ENCODE measurements at places on chromosomes 5 and 9.

DNA sequence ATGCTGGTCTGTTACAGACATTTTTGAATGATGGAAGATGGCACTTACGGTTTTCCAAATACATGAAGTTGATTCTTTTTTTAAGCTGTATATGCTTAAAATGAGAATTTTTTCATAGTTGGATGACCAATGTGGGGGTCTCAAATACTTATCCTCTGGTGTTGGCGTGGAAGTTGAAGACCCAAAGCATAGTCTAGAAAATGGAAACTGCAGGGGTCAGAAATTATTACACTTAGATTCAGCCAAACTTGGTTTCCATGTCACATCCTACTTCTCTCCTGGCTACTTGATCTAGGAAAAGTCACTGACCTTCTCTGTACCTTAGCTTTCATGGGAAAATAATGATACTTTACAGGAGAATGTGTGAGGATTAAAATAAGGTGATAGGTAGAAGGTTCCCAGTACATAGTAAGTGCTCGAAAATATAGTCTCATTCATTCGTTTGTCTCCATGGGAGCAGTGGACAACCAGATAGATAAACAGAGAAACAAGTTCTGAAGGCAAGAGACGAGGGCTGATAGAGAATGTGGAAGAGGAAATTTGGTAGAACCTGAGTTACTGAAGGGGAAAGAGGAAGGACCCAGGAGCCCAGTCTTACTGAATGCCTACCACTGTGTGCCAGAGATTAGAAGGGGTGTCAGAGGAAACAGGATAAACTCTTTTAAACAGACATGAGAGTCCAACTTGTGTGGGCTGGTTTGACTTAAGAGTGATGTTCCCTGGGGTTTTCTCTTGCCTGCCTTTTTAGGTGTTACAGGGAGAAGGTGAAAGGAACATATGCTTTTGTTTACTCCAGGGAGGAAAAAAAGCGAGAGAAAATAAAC is 560.3 kb upstream of the KLF4 start:
- DNase-seq = no peak

DNA sequence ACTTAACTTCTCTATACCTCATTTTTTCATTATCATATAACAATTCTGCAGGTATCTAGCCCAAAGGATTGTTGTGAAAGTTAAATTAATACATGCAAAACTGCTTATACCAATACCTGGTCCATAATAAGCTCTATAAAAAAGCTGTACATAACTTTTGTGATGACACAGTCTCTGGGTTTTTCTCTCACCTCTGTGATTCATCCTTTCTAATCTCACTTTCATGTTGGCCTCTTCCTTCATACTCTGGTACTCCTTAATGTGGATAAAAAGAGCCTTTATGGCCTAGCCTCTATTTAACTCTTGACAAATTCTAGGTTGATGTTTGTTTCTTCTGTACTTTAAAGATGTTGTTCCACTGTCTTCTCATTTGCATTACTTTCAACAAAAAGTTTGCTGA is 162.9 kb upstream of the ACOT12 start:
- DNase-seq = no peak

DNA sequence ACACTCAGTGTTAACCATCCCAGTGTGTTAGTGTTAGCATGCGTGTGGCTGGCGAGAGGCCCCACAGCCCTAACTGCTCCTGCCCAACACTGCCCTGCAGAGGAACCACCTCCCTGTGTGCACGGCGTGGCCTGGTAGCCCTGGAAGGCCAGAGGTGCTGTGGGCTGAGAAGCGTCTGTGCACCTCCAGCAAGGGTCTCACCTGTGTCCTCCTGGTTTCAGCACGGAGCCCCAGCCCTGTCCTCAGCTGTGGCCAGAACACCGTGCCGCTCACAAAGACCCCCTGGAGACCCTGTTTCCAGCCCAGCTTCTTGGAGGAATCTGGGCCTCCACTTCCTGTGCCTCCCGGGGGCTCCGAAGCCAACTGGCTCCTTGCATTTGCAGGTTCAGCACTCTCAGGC is 56.1 kb upstream of the NRARP start:
- DNase-seq = no peak

DNA sequence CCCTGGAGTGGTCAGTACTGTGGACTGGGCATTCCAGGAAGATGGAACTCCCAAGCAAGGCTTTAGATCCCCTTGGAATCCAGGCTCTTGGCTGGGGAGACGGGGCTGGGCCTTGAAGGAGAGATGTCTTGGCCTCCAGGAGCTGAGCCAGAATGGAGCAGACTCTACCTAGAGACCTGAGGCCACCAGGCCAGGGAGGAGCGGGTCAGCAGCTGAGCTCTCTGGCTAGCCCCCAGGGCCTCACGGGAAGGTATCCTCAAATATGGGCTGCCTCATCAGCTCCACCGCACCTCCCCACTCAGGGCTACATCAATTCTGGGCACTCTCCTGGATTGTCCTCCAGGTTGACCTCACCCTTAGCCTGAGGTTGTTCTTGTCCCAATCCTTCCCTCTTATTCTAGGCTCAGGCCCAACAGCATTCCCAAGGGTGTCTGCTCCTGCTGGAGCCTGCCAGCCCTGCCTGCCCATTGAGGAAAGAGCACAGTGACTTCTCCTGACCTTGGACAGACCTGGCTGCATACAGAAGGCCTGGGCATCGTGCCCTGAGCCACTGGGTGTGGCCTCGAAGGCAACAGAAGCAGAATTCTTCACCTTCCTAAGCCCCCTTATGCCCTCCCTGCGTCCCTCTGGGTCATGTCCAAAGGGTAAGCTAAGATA is 3.0 kb upstream of the PDLIM4 start:
- no peak for DNase-seq

DNA sequence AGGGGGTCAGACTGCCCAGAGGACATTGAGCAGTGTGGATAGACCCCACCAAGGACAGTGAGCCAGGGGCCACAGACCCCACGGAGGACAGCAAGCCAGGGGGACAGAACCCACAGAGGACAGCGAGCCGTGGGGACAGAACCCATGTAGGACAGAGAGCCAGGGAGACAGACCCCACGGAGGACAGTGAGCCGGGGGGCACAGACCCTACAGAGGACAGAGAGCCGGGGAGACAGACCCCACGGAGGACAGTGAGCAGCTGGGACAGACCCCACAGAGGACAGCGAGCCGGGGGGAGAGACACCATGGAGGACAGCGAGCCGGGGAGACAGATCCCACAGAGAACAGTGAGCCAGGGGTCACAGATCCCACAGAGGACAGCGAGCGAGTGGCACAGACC is 3.4 kb upstream of the ZDHHC11 start:
- no peak for DNase-seq

GRCh38 chr9:34891386-34891785 is 66.7 kb upstream of the PHF24 start:
- DNase-seq = no peak

- DNase-seq = no peak
Observed at GRCh38 chr5:169242175-169242848, 58.6 kb downstream of the SLIT3 start.

- DNase-seq = no peak
Observed at GRCh38 chr5:169554251-169554650, 29.3 kb upstream of the SPDL1 start.

- DNase-seq = no peak
Observed at GRCh38 chr5:134528556-134528955, 3.1 kb downstream of the JADE2 start.

DNA sequence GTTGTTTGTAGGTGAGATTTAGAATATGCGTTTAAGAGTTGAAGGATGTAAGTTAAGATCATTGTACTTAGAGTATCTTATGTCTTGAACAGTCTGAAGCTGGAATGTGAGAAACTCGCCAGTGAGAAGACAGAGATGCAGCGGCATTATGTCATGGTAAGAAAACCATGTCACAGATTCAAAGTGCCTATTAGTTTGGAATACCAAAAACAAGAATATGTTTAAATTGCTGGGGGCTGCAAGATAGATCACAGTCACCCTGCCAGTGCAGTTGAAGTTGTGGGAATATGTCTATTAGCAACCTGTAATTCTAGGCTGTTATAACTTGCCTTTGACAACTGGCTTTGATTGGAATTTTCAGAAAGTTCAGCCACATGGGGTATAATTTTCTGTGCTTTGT is 3.0 kb downstream of the TLE4 start:
- no peak for DNase-seq

DNA sequence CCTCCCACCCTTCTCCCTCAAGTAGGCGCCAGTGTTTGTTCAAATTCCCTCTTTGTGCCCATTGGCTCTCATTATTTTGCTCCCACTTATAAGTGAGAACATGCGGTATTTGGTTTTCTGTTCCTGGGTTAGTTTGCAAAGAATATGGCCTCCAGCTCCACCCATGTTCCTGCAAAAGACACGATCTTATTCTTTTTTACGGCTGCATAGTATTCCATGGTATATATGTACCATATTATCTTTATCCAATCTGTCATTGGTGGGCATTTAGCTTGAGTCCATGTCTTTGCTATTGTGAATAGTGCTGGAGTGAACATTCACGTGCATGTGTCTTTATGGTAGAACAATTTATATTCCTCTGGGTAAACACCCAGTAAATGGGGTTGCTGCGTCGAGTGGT is 63.0 kb upstream of the OTULINL start:
- no peak for DNase-seq

GRCh38 chr9:112586599-112587155 is 100.0 kb downstream of the KIAA1958 start:
- no peak for DNase-seq

- DNase-seq = no peak
Observed at GRCh38 chr5:111580956-111581355, 68.6 kb upstream of the STARD4 start.

DNA sequence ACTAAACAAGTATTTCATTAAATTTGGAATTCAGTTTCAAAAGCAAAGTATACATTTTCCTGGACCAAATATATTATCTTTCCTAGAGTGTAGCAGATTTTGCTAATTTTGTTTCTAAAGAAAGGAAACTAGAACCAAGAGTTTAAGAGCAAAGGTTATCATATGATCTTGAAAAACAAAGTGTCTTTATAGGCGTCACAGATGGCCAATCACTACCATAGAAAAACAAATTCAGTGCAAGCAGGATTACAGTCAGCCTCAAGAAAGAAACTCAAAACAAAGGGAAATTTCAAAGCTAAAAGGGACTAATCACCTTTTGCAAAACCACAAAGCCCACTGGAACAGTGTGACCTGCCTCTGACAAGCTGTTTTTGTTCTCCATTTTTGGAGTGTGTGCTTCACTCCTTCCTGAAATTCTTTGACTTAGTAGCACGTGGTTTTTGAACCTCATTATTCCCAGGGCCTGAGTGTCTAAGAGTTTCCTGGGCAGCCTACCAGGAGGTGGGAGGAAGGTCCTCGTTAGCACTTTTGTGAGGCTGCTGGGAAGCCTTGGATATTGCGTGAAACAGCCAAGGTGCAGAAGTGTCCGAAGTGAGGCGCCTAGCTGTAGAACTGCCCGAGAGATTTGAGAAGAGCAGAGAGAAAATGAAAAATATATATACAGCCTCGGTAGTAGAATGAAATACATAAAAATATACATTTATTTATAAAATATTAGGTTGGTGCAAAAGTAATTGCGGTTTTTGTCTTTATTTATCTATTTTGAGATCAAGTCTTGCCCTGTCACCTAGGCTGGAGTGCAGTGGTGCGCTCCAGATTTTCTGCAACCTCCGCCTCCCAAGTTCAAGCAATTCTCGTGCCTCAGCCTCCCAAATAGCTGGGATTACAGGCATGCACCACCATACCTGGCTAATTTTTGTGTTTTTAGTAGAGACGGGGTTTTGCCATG is 246.1 kb downstream of the MARCHF11 start:
- no peak for DNase-seq

DNA sequence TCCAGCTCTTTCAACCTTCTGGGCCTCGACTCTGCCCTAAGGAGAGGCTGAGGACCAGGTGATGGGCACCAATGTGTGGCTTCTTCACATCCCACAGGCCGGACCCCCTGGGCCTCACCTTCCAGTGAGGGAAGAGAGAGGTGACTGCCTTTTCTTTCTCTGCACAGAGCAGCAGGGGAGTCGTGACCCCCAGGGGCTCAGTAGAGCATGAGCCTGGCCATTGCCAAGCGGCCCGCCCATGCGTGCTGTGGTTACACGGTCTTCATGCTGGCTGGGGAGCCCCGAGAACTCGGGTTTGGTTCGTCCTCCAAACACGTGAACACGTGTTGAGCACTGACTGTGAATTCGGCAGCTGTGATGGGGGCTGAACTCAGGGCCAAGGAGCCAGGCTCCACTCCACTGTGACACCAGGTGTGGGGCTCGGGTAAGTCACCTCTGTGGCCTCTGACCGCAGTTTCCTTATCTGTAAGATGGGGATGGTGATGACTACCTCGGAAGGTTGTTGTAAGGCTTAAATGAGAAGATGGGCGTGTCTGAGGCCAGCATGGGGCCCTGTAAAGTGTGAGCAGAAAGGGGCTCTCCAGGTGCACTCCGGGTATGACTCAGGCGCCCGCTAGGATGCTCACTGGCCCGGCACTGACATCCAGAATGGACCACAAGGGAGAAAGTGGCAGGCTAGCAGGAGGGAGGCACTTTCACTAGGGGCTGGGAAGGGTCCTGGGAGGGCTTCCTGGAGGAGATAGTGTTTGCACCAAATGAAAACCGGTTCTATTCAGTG is 13.4 kb upstream of the GRHPR start:
- DNase-seq = no peak

DNA sequence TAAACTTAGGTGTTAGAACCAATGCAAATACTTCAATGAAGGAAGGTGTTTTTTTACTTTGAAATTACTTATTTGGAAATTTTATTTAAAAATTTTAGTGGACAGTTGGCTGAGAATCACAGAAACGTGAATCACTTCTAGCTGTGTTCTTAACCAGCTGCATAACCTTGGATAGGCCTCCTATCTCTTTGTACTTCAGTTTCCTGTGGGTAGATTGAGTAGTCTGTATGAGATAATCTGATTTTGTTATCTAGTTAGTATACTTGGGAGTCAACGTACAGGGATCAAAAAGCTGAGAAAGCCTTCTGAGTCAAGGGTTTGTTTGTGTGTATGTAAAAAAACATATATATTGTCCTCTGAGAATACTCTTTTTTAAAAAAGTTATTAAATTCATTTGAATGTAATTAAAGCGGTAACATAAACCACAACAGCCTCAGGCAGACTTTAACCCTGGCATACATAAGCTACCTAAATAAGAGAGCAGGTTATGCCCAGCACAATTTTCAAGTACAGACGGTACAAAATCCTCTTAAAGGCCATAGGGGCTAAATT is 38.1 kb upstream of the ZCCHC7 start:
- no peak for DNase-seq

DNA sequence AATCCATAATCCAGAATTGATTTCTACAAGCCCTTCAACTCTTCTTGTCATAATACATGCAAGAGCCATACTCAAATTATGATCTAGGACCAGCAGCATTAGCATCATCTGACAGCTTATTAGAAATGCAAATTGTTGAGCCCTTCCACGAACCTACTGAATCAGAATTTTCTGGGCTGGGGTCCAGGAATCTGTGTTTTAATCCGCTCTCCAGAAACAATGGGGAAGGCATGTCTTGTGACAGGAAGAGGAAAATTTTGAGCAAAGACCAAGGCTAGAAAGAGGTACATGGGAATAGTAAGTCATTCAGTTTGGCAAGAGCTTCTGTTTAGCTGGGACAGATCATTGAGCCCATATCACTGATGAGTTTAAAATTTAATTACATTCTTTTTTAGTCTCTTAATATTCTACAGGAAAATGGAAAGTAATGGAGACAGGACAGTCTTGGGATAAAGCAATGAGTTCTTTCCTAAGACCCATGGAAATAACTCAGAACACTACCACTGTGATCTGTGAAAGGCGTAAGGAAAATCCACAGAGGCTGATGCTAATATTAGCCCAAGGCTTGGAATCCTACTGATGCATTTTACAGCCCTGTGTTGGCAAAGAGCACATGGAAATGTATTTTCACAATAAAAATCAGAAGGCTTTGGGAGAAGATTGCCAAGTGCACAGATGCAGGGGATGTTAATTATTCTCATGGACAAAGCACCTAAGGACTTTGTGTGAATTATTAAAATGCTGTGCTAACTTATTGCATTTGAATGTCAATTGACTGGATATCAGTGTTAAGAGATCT is 73.7 kb upstream of the STK32A start:
- DNase-seq = no peak

Data from NCI-H1092 (cell line).